Suprapubic skin (tissue), 4 donors: ENCODE measurements at places on chromosomes 5 and 9. TPM values are rescaled to one million over a fixed set of nuclear protein-coding genes. Genes with fewer than 3 reads are reported as not detected.

ZNF618 gene
- 3.6 TPM for total RNA-seq

CCL21 gene
- 5.6 TPM for total RNA-seq

WNT8A gene
- total RNA-seq, result not detected

GAPVD1 gene
- 58.5 TPM for total RNA-seq
